ENCODE measurements at places on chromosomes 4 and X.

DNA sequence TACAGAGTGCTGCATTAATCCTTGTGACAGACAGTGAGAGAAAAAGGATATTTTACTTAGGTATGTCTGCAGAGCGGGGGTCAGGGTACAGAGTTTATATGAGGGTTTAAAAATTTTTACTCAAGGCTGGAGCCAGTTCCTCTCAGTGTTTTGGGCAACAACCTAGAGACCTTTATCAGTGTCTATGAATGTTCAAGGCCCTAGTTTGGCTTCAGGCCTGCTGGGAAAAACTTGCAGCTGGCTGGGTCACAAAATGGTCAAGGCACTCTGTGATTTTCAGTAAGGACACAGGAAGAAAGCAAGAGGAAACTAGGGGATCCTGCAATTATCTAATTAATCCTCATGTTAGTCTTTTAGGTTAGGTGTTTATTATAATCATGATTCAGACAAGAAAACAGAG lies 10.8 kb upstream of the C4orf54 start:
- DNase-seq, result no peak

GRCh38 chr4:54225598-54226403 lies 3.3 kb upstream of the PDGFRA start:
- DNase-seq, result no peak

DNA sequence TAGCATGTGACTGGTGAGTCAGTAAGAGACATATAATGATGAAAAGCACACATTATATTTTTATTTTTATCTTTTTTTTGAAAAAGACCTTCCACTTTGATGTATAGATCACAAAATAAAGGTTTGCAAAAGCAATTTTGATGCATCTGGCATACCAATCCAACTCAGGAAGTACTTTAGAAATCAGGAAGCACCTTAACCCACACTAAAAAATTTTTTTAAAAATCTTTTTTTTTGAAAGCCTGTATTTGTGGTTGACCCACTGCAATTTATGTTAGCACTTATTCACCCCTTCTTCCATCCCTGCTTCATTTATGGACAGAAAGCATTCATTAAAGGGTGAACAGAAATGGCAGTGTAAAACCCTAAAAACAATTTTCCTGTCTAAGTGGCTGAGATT lies 16.6 kb downstream of the TMEM255A start:
- DNase-seq, result no peak

- DNase-seq, result no peak
Observed at GRCh38 chr4:123553733-123554637, 157.4 kb downstream of the SPRY1 start.

DNA sequence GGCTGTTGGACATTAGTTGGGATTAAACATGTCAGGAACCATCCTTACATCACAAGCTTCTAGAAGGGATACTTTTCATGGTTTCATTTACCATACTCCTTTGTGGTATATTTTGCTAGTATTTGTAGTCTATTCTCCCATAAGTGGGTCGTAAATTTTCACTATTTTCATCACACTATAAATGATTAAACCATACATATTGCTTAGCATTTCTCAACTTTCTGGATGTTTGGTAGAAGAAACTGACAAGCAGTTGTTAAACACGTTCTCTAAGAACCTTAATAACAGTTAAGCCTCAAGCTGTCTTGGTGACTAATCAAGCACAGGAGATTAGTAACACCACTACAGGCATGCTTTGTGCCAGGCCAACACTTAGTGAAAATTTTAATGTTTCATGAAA lies 375.5 kb downstream of the NAF1 start:
- no peak for DNase-seq

- no peak for DNase-seq
Observed at GRCh38 chr4:18695733-18696527, 674.4 kb upstream of the LCORL start.

- DNase-seq, result no peak
Observed at GRCh38 chrX:135389243-135389642, 32.5 kb upstream of the SMIM10L2A start.

DNA sequence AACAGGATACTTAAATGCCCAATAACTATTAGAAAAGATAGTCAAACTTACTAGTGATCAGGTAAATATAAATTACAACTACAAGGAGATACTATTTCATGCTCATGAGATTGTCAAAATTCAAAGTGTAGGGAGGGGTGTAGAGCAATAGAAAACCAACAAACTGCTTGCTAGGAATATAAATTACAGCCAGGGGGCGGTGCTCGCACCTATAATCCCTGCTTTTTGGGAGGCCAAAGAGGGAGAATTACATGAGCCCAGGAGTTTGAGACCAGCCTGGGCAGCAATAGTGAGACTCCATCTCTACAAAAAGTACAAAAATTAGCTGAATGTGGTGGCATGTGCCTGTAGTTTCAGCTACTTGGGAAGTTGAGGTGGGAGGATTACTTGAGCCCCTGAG lies 556.5 kb upstream of the NR3C2 start:
- DNase-seq, result no peak

DNA sequence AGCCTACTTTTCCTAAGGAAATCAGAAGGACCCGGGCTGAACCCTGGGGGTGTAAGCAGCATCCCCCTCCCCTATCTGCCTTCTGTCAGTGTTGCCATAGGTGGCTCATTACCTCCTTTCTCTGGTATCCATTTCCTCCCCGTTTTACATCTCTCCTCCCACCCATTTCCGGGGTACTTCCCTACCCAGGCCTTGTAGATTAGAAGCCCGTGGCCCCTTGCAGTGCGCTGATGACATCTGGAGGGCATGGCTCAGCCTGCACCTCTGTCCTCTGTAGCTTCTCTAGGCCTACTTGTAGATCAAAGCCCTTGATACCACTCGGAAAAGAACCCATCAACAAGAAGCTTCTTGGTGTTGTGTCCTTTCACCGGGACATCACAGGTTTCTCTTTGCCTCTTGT lies 71.8 kb downstream of the NBDY start:
- peak; percentile 65 for DNase-seq

DNA sequence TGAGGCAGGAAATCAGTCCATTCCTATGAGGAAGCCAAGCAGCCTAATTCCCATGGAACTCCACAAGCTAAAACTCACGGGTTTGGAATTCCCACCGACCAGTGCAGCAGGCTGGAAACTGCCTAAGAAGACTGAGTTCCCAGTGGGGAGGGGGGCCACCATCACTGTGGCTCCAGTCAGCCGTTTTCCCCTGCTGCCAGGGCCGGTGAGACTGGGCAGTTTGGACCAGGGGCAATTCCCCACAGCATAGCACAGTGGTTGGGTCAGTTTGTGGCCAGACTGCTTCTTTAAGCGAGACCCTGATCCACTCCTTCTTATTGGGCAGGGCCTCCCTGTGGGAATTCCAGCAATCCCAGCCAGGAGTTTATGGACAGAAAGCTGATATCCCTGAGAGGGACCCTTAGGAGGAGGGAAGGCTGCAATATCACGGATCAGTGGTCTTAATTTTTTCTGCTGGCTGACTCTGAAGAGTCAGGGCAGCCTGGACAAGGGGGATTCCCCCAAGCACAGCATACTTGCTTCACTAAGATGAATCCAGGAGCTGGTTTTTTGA lies 20.7 kb downstream of the PAGE5 start:
- no peak for DNase-seq

GRCh38 chr4:145487631-145488030 lies 6.0 kb downstream of the SMAD1 start:
- DNase-seq, result no peak

- DNase-seq, result peak; percentile 8
Observed at GRCh38 chr4:123244137-123244536, 152.5 kb upstream of the SPRY1 start.

- DNase-seq, result peak; percentile 64
Observed at GRCh38 chr4:140071806-140072205, 82.2 kb downstream of the MAML3 start.

Measured in CD4-positive, alpha-beta T cell treated with Interferon gamma for 1 hour (primary cell).